Activated CD4-positive, alpha-beta T cell treated with anti-CD3 and anti-CD28 coated beads, Interleukin-2, amount 50 U/mL, for 1 hour (primary cell): ENCODE measurements at places on chromosomes 11 and 22.

DNA sequence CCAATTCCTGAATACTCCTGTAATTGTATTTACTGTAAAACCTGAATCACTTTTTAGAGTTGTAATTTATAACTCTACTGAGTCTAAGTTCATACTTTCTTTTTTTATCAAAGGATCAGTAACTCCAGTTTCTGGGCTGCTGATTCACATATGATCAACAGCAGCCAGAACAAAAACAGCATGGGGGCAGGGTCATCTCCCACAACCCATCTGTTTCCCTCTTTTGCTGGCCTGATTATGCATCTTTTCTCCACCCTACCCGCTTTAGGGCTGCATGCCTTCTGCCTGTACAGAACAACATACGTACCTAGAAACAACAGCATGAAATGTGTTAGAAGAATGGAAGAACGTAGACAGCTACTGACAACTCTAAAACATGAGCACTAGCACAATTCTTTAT, 76.0 kb downstream of the MRTFA start:
- no peak for DNase-seq

DNA sequence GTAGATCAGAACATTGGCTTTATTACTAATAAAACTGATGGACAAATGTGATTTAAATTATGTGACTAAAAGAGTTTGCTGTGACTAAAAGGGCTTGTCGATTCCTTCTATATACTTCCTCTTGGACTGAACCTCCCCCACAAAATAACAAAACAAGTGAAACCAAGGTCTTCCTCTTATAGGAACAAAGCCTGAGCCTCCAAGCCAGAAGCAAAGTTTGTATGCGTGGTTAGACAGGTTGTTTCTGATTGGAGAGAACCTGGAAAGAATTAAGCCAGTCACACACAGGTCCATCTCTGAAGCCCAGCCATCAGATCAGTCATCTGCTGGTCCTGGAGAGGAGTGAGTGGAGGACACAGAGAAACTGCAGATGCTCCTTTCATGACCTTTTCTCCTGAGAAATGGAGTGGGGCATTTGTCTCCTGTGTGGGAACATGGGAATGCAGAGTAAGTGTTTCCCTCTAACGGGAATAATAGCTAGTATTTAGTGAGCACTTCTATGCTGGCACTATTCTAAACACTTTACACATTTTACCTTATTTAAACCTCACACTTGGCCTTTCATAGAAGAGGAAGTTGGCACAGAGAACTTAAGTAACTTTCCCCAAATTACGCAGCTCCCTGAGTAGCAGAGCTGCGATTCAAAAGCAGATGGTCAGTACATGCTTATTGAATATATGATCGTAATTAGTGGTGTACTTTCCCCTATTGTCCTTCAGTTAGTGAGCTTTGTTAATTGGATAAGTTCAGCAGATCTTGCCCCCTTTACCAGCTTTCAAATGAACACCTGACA, 77.1 kb downstream of the UVRAG start:
- DNase-seq, result no peak

- DNase-seq, result no peak
Measured at GRCh38 chr11:62352355-62353336, 15.4 kb downstream of the ASRGL1 start.

- no peak for DNase-seq
Measured at GRCh38 chr11:120062561-120062930, 75.4 kb downstream of the TRIM29 start.

- no peak for DNase-seq
Measured at GRCh38 chr11:123217897-123218296, 22.8 kb upstream of the CLMP start.

DNA sequence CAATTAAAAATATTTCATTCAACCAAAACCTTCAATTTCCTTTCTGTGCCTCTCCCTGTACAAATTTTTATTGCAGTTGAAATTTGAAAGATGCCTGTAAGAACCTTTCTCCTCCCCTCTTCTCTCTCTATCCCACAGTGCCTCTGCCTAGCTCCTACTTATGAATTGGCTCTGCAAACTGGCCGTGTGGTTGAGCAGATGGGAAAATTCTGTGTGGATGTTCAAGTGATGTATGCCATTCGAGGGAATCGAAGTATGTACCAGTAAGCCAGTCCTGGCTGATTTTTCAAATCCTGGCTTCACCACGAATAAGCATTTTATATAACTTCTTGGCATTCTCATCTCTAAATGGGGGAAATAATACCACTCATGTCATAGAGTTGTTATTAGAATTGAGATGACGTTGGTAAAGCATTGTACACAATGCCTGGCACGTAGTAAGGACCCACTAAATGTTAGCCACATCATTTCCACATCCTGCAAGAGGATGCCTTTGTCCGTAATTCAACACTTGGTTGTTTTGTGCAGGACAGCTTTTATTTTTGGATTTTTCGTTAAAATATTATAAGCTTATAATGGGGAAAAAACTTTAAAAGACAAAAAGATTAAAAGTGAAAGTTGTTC, 6.0 kb downstream of the DDX25 start:
- no peak for DNase-seq

- DNase-seq, result no peak
Measured at GRCh38 chr11:12220305-12220704, 109.9 kb downstream of the MICAL2 start.

GRCh38 chr11:68683121-68683520, 1.2 kb upstream of the GAL start:
- DNase-seq, result no peak

DNA sequence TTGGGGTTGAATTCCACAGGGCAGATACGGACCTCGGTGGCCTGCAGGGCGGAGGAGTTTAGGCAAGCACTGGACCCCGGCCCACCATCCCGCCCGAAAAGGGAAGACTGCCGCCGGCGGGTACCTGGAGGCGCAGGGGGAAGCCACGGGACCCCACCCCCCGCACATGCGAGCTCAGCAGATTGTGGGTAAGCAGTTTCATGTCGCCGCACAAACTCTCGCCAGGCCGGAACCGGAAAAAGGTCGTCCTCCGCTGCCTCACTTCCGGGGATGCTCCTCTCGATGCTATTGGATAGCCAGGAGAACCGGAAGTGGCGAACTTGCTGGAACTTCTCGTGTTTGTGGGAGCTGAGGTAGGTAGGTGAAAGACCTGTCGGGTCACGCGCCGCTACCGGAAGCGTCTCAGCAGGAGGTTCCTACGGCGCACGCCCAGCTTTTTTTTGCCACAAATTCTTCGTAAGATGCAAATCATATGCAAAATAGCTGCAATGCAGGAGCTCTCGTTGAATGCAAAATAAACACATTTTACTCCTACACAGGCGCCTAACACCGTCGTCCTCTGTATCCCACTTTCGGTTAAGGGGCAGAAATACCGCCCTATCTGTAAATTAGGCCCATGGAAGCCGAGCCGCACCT, at the start of gene TRMT112:
Gene TRMT112 (minus strand): TSS at position 235 of the 636 bp plus-strand sequence. CDS start 33 bp downstream, at position 202.
- peak; percentile 93 for DNase-seq

DNA sequence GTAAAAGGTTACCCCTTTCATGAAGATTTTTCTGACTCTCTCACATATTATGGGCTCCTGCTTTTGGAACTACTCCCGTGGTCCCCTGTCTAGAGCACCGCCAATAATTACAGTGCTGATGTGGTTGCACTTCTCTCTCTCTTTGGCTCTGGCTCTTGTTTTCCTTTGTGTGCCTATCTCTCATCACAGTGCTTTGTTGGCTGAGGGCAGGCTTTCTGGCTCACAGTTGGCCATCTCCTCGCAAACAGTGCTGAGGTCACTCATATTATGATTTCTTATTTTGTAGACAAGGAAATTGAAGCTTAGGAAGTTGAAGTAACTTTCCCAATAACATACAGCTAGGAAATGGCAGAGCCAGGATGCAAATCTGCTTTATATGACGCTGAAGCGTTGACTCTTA, 192.5 kb downstream of the DDX10 start:
- no peak for DNase-seq

- no peak for DNase-seq
Measured at GRCh38 chr11:22725079-22725478, 58.7 kb downstream of the GAS2 start.

DNA sequence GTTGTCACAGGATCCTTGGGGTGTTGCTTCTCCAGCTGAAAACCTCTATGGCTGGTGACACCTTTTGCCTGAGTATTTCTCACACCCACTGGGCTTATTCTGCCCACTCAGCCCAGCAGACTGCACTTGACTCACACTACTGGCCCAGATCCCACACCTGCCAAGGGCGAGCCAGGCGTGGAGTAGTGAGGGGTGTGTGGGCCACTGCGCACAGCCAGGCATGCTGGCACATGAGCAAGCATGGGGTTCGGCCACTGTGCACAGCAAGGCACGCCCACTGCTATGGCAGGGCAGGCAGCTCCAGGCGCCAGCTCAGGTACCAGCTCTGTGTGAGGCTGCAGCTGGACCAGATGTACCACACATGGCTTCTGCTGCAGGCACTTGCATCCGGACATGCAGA, 116.5 kb upstream of the MTNR1B start:
- no peak for DNase-seq

GRCh38 chr11:105490333-105490732, 119.5 kb upstream of the GRIA4 start:
- no peak for DNase-seq

- no peak for DNase-seq
Measured at GRCh38 chr22:46547883-46548244, 10.4 kb upstream of the CELSR1 start.

DNA sequence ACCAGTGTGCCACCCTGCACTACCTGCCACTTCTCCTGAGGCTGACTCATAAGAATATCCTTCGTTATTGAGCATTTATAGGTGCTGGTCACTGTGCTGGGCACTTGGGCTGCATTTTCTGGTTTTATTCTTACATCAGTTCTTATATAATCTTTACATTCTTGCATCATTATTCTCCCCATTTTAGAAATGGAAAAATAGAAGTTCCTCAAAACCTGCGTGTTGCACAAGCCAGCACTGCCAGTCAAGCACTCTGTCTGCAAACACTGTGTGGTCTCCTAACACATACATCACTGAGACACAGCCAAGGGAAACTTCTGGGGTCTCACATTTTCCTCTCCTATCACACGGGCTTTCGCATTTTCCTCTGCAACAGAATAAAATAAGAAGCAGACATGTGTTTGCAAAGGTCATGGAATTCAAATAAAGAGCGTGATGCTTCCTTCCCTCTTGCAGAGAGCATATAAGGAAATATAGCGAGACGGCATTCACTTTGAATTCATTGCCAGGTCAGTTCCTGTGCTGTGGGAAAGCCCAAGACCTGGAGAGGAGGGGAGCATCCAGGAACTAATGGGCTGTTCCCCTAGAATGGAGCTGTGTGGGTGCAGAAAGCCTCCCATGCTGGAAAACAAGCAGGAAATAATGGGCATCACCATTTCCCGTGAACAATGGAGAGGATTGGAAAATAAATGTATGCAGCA, 73.9 kb upstream of the SEZ6L start:
- DNase-seq, result no peak

GRCh38 chr11:119754656-119755355, 25.8 kb upstream of the NECTIN1 start:
- no peak for DNase-seq

GRCh38 chr11:125955856-125956255, 10.0 kb downstream of the VSIG10L2 start:
- DNase-seq, result no peak

GRCh38 chr11:82871646-82872045, 28.6 kb downstream of the PRCP start:
- DNase-seq, result no peak

- no peak for DNase-seq
Measured at GRCh38 chr11:60482361-60482760, 10.2 kb upstream of the MS4A12 start.

GRCh38 chr11:98771791-98772190, 249.0 kb upstream of the CNTN5 start:
- DNase-seq, result no peak

GRCh38 chr11:130645164-130645842, 196.9 kb downstream of the ADAMTS15 start:
- no peak for DNase-seq

GRCh38 chr11:74696939-74697675, 34.1 kb downstream of the CHRDL2 start:
- DNase-seq, result no peak

- no peak for DNase-seq
Measured at GRCh38 chr11:116231543-116231942, 541.2 kb downstream of the BUD13 start.

DNA sequence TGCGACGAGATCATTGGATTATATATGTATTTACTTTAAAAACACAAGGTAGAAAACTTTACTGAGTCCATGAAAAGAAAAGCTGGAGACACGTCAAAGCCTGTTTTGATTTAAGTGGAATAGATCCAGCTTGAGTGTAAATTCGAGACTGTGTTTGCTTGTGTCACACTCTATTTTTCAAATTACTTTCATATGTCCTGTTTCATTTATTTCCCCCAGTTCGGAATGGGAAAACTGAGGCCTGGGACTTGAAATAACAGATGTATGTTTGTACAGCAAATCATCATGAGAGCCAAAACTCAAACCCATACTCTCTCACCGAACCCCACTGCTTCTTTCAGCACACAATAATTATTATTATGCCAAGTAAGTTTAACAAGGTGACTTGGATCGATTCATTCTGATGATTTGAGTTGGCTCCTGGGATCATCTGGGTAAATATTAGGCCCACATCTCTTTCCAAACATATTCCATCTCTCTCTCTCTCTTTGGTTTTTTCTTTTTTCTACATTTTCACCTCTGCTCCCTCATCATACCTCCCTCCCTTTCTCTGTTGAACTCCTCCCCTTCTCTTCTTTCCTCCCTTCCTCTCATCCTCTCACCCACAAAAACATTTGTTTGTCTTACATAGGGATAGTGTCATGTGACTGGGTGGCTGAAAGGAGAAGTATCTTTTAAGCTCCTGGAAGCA, 21.2 kb downstream of the FZD4 start:
- DNase-seq, result no peak

DNA sequence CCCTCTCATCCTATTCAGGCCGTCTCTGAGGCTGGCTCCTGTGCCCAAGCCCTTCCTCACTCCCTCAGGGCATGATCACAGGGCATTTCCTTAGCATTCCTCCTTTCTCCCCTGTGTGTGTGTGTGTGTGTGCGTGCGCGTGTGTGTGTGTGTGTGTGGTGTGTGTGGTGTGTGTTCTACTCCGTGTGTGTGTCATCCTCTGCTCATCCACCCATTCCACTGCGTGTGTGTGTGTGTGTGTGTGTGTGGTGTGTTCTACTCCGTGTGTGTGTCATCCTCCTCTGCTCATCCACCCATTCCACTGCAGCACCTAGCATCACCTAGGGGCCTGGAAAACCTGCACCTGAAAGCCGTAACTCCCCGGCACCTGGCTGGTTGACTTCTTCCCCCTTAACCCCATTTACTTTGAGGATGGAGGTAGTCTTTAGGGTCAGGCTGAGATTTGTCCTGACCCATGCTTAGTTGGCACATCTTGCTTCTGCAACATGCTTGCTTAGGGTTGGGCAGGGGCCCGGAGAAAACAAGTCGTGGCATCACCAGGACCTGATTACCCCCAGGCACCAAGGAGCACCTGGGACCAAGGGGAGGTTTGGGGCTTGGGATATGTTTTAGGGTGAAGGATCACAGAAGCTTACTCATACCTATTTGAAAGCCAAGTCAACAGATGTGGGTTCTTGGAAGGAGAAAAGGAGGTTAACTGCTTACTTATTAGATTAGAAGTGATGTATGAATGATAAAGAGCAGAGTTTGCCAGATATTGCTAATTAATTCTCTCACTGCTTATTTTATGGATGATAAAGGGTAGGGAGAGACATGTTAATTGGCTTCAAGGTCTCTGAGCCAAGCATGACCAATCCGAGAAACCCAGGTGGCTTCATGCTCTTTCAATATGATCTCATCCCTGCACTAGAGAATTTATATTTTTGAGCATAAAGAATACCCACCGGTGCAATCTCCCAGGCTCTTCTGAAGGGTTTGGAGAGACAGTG, 18.9 kb downstream of the TIMP3 start:
- DNase-seq, result no peak

GRCh38 chr11:108559340-108559739, 34.2 kb downstream of the EXPH5 start:
- no peak for DNase-seq
